Fibroblast of mammary gland (primary cell): ENCODE measurements at places on chromosomes 12 and 14.
A peak's percentile ranks its signal among the peaks of the same experiment; 100 is the strongest.

DNA sequence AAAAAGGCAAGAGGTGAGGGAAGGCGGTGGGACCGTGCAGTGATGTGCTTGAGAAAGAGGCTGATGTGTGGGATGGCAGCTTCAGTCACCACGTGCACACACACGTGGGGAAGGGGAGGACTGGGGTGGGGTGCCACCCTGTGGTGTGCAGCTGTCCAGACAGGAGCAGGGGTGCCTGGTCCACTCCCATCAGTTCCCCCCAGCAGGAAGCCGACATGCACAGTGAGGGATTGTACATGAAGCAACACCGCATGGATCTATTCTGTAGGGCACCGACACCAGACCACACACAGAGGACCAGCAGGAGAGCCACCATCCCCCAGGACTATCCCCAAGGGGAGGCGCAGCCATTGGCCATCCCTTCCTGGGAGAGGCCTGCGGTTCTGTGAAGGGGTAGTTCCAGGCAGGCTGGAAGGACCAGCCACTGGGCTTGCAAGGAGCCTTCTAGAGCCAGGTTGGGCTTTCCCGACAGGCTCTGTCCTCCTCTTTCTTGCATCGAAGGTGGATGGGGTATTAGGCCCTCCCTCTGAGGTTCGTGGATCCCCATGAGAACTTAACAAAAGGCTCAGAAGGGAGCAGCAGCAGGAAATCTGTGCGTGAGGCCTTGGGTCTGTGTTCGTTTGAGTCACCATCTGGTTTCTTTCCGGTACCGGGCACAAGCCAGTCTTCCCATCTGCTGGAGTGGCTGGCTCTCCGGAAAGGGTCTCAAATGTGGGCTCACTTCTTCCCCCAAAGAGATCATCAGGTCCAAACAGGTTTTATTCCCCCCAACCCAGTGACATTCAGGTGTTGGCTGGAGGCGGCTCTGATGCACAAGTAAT lies 59.8 kb downstream of the PLEKHG3 start:
- no peak for DNase-seq

- no peak for DNase-seq
Observed at GRCh38 chr14:44463356-44464004, 43.6 kb downstream of the FSCB start.

DNA sequence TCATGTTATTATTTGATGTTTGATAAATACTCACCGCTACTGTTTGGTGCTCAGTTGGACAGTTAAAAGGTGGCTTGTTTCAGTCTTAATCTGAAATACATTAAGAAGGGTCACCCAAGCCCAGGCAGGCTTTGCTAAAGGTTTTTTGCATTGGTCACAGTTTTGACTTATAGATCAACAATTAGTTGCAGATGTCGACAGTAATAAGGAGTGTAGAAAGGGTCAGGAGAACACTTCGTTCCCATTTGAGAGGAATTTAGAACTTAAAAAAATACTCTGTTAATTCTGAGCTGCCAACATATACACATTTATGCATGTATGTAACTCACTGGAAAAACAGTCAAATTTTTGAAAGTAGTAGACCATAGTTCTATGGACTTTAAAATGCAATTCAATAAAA lies 130.3 kb downstream of the TMEM30B start:
- DNase-seq = peak; percentile 94

- DNase-seq = no peak
Observed at GRCh38 chr14:48983351-48983888, 602.8 kb downstream of the RPS29 start.

GRCh38 chr12:6226002-6226678 lies 25.9 kb downstream of the CD9 start:
- DNase-seq = peak; percentile 82

- DNase-seq = peak; percentile 98
Observed at GRCh38 chr12:109888179-109889020, 8.1 kb upstream of the GLTP start.

DNA sequence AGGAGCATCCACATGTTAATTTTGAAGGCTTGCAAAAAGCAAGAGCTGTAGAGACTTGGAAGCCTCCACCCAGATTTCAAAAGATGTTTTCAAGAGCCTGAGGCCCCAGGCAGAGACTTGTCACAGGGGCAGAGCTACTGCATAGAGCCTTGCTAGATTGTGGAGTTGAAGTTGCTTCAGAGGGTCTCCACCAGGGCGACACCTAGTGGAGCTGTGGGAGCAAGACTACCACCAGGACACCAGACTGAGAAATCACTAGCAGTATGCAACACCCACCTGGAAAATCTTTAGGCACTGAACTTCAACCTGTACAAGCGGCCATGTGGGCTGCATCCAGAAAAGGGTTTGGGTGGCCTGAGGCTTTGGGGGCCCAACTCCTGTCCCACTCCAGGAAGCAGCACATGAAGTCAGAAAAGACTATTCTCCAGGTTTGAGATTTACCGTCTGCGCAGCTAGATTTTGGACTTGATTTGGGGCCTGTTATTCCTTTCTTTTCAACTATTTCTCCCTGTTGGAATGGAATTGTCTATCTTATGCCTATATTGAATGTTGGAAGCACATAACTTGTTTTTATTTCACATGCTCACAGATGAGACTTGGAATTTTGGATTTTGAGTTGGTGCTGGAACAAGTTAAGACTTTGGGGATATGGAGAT lies 508.6 kb downstream of the FLRT2 start:
- peak; percentile 65 for DNase-seq

DNA sequence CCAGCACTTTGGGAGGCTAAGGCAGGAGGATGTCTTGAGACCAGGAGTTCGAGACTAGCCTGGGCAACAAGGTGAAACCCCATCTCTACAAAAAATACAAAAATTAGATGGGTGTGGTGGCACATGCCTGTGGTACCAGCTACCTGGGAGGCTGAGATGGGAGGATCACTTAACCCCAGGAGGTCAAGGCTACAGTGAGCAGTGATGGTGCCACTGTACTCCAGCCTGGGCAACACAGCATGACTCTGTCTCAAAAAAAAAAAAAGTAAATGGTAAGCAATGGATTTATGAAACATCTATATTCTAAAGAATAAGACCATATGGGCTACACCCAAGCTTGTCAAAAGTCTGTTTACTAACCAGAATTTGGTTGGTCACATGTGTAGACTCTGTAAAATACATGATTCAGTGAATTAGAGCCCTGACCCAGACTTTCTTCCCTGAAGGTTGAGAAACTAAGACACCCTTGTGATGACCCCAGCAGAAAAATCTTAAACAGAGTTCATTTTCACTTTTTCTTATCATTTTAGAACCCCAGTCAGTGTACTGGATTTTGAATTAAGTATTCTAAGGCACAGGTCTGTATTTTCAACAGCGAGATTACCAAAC lies 12.1 kb downstream of the FGD6 start:
- peak; percentile 20 for DNase-seq

- DNase-seq = peak; percentile 80
Observed at GRCh38 chr14:55707365-55707804, 127.4 kb downstream of the KTN1 start.

- DNase-seq = peak; percentile 51
Observed at GRCh38 chr14:52253503-52253902, 14.0 kb upstream of the PTGDR start.

DNA sequence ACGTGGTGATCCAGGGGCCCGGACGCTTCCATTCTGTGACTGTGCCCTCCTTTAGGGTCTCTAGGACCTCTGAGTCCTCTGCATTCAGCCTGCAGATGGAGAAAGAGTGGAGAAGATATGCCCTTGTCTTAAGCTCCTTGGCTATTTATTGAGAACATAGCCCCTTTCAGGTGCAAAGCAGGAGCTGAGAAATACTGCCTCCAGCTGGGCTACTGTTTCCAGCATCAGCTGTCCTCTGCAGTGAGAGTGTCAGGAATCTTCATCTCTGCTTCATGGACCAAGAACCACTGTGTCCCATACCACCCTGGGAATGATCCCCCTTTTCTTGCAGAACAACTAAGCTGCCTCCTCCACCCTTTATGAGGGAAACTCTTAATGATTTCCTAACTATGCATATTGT lies 47.8 kb upstream of the CEP83 start:
- no peak for DNase-seq

- DNase-seq = peak; percentile 19
Observed at GRCh38 chr12:9646794-9647781, 22.4 kb upstream of the CLEC2D start.

- DNase-seq = no peak
Observed at GRCh38 chr12:14961466-14962152, at the start of gene ARHGDIB. Gene ARHGDIB (minus strand): TSS chr12:14961601. CDS start chr12:14950712, 10,889 bp downstream.

DNA sequence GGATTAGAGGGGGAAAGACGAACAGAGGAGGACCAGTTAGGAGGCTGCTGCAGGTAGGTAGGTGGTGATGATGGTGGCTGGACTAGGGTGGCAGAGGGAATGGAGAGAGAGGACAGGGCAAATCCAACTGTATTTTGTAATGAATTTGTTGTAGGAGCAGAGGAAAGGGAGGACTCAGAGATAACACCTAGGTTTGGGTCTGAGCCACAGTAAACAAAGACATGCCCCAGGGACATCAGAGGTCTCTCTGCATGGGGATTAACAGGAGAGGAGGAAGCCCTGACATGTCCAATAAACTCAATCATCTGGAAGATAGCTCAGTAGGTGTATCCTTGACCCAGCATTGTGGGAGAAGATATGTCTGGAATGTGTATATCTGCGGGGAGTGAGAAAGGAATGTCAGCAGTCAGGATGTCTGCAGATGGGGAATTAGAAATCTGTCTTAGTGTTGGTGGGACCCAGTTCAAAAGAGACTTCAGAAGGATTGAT lies 4.7 kb upstream of the SLC48A1 start:
- DNase-seq = no peak

GRCh38 chr12:12523229-12523628 lies 39.4 kb downstream of the DUSP16 start:
- no peak for DNase-seq

DNA sequence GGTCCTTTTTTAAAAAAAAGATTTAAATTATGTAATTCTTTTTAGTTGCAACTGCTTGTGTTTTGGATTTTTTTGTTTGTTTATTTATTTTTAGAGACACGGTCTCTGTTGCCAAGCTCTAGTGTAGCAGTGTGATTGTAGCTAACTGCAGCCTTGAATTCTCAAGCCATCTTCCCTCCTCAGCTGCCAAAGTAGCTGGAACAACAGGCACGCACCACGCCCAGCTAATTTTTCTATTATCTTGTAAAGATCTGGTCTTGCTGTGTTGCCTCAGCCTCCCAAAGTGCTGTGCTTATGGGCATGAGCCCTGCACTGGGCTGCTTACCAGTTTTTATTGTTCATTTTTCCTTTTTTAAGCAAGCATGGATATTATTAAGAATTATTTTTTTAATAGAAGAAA lies 10.6 kb upstream of the ART4 start:
- no peak for DNase-seq

- no peak for DNase-seq
Observed at GRCh38 chr12:30975581-30975980, 49.0 kb downstream of the TSPAN11 start.
